ENCODE measurements at places on chromosomes 7 and 10. TPM values are rescaled to one million over a fixed set of nuclear protein-coding genes. Genes with fewer than 3 reads are reported as not detected.

DNA sequence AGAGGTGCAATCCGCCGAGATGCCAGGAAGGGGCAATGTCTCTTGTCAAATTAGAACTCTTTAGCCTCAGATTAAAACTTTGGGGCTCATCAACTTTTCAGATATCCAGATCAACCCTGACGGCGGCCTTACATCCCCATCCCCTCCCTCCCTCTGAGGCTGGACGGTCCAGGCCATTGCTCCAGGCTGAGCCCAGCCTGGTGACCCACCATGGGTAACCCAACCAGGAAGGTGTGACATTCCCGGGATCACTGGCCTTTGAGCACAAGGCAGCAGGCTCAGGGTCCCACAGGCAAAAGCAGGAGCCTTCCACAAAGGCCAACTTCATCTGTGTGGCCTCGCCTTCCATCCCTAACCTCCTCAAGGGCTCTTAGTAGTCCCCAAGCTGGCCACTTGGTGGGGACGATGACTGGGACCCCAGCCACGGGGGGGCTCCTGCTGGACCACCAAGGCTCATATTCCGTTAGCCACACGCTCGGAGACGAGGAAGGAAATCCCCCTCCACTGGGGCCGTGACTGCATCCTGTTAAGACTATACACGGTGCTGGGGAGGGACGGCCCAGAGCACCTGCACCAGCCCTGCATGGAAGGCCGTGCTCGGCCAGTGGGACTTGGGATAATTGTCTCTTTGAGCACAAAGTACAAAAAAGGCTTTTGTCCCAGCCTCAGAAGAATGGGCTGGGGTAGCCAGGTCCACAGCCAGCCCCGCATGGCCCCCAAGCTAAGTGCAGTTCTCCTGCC is 62.8 kb downstream of the ZRANB1 start:
- DNase-seq, result no peak

GRCh38 chr10:4108693-4109092 is 323.7 kb upstream of the KLF6 start:
- no peak for DNase-seq

MRC1 gene
- not detected for total RNA-seq

GRCh38 chr10:22849077-22849805 is 78.6 kb upstream of the ARMC3 start:
- DNase-seq, result peak; percentile 52

DNA sequence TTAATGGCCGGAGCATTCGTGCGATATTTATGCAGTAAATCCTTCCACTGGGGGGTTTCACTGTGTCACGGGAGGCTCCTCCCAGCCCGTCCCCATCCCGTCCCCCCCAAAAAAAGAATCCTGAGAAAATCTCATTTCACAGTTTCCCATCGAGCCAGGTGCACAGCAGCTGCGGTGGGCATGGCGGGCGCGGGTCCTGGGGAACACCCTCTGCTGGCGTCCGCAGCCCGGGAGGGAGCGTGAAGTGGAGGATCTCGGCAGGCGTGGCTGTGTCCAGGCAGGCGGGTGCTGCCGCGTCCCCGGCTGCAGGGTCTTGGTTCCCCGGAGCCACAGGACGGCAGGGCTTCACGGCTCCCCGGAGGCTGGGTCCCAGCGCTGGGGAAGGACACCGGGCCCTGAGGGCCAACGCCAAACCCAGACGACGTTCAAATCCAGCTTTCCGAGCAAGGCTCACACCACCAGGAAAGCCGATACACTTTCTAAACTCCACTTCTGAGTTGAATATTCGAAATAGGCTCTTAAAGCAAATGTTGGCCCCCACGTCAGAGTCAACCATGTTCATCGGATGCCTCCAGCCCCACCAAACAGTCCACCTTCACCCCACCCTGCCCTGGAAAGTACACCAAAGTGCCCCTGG is 55.7 kb downstream of the PDGFA start:
- DNase-seq, result no peak

GRCh38 chr10:89861584-89862301 is 160.4 kb downstream of the KIF20B start:
- DNase-seq, result peak; percentile 11

- DNase-seq, result no peak
Observed at GRCh38 chr7:130736298-130736900, 2.4 kb upstream of the KLF14 start.

DNA sequence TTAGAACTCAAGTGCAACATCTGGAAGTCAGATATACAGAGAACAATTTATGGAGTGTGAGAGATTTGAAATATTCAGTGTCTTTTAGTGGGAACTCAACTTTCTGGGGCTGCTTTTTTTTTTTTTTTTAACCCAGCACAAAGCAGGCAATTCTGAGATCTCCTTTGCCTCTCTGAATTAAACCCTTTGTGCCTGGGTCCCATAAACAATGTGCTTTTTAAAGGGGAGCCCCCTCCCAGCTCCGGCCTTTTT is 146.8 kb downstream of the CELF2 start:
- no peak for DNase-seq

DNA sequence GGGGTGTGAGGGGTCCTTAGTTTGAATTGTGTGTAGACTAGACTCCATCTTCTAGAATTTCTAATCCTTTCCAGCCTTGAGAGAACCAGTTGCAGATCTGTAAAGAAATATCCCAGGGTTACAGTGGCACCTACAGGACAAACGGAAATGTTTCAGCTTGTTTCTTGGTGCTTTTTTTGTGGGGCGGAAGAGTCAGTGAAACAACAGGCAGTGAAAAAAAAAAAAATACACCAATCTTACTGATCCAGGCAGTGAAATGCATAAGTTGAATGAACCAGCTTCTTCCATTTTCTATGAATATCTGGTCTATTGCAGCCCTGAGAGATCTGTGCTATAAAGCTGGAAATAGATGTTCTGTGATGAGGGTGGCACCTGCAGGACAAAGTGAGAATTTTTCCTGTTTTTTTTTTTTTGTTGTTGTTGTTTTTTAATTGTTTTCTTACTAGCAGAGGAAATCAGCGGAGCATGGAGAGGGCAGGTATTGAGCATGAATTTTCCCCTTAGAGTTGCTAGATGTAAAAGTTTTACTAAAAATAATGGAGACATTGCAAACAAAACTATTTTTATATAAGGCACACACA is 81.9 kb upstream of the DYNC1I1 start:
- DNase-seq, result peak; percentile 14

GRCh38 chr10:128073890-128074289 is 52.3 kb downstream of the MKI67 start:
- DNase-seq, result no peak

GRCh38 chr10:17290226-17290625 is 62.2 kb downstream of the VIM start:
- DNase-seq, result peak; percentile 44

GRCh38 chr10:98431016-98431415 is 15.7 kb downstream of the HPS1 start:
- no peak for DNase-seq

- no peak for DNase-seq
Observed at GRCh38 chr7:131497454-131497853, 59.0 kb downstream of the PODXL start.

DNA sequence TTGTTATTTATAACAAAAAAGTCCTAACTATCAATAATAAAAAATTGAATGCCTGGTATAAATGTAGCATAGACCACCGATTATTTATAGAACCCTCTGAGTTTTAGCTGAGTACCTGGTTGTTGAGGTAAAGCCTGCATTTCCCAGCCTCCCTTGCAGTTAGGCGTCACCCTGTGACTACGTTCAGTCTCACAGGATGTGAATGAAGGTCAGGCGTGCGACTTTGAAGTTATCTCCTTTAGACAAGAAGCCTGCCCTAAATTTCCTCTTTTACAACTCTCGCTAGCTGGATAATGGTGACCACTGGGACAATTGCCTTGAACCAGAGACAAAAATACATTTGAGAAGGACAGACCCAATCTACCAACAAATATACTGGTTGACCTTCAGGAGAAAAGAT is 67.5 kb upstream of the TES start:
- no peak for DNase-seq

CRPPA gene
- total RNA-seq, result 9.9 TPM

DNA sequence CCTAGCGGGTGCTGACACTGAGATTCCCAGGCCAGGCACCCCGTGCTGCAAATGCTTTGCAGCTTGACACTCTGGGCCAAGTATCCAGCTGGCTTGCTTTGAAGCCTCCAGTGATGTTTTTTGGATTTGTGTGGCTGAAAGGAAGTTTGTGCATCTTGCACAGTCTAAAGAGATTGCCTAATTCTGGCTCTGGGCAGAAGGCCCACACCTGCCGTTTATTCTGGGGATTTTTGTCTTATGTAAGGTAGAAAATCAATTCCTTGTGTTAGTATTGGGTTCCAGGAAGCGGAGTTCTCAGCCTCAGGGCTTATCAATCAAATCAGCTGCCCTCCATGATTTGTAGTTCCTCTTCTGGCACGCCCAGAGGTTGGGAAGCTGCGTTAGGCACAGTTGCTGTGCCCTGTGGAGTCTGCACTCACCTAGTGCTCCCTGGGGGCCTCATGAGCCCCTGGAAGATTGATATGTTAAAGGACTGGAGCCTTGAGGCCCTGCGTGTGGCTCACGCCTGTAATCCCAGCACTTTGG is 8.4 kb upstream of the PURB start:
- DNase-seq, result no peak

SERPINE1 gene
- total RNA-seq, result 1.1 TPM

DNA sequence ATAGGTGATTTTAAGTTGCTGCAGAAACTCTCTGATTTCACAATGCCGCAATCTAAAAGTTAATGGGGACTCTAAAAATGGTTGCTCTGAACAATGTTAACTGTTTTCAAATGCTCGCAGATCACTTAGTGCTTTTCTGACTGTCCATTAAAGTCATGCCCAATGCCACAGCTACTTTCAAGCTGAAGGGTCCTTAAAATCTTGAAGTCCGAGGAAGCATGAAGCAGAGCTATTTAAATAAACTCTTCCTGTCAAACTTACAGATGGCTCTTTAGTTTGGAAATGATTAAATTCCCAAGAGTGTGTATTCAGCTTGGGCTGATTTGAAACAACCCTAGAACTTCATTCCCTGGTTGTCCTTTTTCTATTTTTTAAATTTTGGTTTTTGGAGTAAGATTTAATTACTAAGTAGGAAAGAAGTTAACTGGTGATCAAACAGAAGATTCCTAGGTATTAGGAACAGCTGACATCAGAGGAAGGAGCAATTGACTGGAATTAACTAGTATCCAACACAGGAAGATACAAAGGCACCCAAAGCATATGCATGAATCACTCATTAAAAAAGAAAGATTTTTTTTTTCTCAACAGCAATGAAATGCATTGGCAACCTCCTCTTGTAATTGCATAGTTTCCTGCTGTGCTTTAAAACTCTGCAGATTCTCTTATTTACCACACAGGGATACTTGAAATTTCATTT is 105.1 kb downstream of the NRP1 start:
- no peak for DNase-seq

- no peak for DNase-seq
Observed at GRCh38 chr10:804191-804781, 114.8 kb upstream of the DIP2C start.

LRGUK gene
- total RNA-seq, result 0.52 TPM

DNA sequence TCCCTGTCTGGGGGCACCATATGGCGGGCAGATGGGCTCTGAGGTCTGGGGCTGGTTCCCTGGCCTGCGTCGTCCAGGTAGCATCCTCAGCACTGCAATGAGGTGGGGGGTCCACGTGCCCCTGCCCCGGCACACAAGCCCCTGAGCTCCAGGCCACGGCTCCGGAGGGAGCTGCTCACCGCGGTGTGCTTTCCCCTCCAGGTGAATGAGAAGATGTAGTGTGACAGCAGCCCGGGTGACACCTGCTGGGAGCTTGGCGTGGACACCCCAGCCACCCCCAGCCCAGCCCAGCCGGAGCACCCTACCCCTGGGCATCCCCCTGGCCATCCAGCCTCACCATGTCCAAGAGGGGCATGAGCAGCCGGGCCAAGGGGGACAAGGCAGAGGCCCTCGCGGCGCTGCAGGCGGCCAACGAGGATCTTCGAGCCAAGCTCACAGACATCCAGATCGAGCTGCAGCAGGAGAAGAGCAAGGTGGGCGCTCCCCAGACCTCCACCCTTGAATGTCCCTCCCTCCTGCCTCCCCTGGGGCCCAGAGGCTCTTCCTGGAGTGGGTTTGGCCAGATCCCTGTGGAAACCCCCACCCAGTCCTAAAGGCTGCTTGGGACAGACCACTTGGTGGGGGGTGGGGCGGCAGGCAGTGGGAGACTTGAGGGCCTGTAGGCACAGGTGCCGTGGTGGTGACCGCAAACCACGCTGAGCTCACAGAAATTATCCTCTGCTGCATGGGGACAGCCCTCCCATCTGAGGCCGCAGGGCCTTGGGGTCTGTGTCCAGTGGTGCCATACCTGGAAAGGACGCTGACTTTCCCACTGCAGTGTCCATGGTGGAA is 38.9 kb downstream of the JAKMIP3 start:
- DNase-seq, result no peak

IGFBP1 gene
- 3.3 TPM for total RNA-seq

GRCh38 chr7:20577441-20578071 is 37.9 kb upstream of the ABCB5 start:
- no peak for DNase-seq

Measured in Calu3 (cell line).